ENCODE measurements at places on chromosomes 6 and 20.

- no peak for DNase-seq
Measured at GRCh38 chr20:41478026-41478425, 111.4 kb upstream of the EMILIN3 start.

DNA sequence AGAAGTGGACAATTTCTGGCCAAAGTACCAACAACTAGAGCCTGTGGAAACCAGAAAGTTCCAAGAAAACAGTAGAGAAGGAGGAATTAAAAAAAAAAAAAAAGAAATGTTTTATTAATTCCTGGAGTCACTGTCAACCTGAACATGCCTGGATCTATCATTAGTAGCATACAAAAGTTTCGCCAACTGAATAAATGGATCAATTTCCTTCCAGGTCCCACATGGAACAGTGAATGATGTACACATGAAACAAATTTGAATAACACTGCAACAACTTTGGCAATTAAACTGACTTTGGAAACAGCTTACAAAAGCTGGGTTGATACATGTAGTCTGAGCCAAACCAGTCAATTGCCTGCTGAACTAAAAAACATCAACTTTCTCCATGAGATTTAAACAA, 90.0 kb upstream of the HMGCLL1 start:
- no peak for DNase-seq

DNA sequence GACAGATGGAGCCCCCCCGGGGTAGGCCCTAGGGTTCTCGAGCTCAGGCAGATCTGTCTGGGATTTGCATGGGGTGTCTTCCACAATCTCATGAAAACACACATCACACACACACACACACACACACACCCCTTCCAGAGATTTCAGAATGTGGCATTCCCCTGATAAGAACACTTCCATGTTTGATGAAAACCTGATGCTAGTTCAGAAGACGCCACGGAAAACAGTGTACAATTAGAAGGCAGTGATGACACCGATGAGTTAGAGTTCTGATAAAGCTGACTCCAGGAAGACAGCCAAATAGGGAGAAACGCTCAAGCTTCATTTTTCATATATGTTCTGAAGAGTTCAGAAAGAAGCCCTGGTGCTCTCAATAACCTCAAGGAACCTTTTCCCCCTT, 438.7 kb upstream of the JARID2 start:
- DNase-seq = no peak

GRCh38 chr20:38617011-38617829, 15.6 kb downstream of the ARHGAP40 start:
- no peak for DNase-seq

- no peak for DNase-seq
Measured at GRCh38 chr6:53202052-53202451, 53.4 kb upstream of the GCM1 start.

DNA sequence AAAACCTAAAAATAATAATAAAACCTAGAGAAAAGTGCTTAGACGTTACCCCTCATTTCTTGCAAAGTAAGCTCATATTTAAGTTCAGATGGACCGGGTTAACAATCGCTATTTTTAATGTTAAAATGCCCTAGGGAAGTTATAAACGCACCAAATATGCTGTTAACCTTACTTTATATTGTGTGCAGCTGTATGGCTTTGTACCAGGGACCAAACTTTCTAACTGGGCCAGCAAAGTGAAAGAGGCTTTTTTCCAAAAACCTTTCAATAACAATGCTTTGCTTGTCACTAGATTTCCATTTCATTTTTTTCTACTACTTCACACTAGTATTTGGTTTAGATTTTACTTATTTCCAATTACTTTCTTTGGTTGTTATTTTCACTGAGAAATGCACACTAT, 248.5 kb downstream of the FOXC1 start:
- DNase-seq = no peak

DNA sequence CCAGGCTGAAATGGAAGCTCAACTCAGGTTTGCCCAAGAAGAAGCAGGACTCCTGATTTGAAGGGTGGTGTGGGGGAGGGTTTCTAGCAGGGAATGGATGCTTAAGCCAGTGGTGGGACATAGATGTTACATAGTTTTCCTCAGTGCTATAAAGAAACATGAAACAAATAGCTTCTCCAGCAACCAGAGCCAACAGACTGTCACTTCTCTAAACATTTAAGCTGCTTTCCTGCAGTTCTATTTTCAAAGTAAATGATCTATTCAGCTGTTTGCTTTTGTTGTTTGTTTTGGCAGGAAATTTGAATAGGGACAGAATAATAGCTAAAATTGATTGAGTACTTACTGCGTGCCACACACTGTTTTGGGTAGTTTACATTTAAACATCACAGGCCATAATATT, 169.0 kb downstream of the UST start:
- peak; percentile 30 for DNase-seq

DNA sequence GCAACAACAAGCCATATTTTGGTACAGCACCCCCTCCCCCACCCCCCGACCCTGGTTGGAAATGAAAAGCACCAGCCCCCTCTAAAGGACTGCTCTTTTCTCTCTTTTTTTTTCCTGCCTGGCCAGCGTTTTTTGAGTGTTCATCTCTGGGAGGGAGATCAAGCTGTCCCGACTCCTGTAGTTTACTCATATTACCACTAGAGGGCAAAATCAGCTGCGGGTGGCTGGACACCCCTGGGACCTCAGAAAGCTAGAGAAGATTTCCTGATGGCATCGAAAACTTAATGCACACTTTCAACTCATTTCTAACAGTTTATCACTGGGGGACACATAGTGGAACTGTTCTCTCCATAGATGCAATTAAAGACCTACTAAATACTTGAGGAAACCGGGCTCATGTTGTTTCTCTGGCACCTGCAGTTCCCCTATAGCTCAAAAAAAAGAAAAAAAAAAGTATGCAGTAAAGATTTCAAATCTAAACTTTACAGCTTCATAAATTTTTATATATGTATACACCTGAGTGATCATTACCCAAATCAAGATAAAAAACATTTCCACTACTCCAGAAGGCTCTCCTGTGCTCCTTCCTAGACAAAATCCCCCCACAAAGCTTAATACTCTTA, 24.4 kb downstream of the CNBD2 start:
- peak; percentile 50 for DNase-seq

DNA sequence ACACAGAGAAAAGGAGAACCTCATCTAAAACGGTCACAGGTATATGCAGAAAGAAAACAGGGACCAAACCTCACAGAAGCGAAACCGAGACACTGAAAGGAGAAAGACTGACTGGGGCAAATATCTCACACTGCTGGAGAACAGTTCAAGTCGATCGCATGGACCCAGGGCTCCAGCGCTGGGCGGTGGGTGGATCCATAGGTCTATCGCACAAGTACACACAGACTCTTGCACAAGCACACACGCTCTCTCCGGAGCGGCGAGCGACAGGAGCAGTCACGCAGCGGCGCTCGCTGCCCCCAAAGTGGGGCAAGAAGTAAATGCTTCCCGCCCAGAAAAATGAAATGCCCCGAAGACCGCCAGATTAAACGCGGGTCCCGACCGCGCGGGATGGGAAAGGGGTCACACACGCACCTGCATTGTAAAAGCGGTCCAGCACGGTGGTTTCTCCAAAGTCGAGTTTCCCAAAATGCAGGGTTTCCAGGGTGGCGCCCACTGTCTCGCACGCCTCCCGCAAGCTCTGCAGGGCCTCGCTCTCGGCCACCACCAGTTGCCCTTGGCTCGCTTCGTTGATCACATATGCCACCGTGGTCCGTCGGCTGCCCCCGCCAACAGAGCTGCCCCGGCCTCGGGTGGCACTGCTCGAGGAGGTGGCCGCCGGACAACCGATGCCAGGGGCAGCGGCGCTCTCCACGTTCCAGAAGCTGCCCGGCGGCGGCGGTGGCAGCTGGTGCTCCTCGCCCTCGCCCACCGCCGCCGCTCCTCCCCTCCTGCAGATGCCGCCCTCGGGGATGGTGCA, 782 bp downstream of the MAP3K5 start:
- no peak for DNase-seq

- no peak for DNase-seq
Measured at GRCh38 chr6:82353848-82354247, 9.8 kb upstream of the TPBG start.

DNA sequence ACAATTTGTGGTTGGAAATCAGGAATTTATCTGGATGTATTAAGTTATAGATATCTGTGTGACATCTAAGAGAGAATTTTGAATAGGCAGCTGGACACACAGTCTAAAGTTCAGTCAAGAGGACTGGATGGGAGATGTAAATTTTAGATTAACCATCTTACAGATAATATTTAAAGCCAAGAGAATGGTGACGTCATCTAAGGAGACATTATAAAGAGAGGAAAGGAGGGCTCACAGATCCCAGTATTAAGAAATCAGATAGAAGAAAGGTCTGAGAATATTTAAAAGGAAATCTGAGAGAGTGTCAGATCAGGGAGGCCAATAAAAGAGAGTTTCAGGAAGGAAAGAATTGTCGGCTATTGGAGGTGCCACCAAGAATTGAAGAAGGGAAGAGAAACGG, 9.4 kb downstream of the COL19A1 start:
- no peak for DNase-seq

- no peak for DNase-seq
Measured at GRCh38 chr6:119303164-119303887, 46.2 kb downstream of the MAN1A1 start.

- peak; percentile 27 for DNase-seq
Measured at GRCh38 chr6:130019326-130020072, 1.1 kb downstream of the L3MBTL3 start.

DNA sequence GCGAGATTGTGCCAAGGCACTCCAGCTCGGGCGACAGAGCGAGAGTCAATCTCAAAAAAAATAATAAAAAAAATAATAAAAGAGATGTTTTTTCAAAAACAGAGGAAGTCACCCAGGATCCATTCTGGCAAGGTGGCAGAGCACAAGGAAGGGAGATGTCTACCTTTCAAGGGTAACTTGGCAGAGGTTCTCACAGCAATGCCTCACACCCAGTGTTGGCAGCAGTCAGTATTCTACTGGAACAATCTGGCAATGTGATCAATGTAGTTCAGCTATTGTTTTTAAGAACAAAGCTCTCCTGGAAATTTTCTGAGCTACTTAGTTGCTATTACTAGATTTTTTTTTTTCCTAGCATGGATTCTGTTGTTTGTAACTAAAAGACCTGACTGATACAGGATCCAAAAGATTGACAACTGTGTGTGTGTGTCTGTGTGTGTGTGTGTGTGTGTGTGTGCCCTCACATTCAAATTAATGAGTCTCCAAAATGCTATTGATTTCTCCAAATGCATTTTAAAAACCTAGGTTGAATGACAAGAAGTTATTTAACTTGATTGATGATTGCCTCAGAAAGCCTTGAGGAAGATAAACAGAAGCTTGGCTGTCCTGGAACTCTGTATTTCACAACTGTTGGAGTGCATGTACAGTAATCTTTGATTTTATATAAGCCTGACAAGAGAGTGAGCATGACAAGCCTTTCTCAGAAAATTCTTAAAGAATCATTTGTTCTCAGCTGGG, 114.1 kb upstream of the RREB1 start:
- no peak for DNase-seq

- no peak for DNase-seq
Measured at GRCh38 chr6:21067521-21067920, 526.0 kb upstream of the SOX4 start.

- peak; percentile 39 for DNase-seq
Measured at GRCh38 chr20:7859356-7859802, 80.9 kb downstream of the HAO1 start.

DNA sequence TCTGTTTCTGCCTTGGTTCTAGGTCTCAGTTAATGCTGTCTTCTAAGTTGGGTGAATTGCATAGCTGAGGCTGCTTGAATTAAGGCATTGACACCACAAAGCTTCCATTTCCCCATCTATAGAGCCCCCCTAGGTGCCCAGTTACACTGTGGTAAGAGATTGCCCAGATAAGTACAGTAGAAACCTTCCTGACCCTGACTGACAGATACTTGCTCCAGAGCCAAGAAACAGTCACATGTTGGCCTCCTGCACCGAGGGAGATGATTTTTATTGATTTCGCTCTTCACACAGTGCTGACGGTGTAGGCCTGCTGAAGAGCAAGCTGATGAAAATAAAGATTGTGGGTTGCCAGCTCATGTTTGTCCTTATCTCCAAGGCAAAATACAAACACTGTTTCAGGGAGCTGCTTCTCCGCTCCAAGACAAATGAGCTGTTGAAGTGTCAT, 67.9 kb downstream of the TRMT11 start:
- DNase-seq = no peak

DNA sequence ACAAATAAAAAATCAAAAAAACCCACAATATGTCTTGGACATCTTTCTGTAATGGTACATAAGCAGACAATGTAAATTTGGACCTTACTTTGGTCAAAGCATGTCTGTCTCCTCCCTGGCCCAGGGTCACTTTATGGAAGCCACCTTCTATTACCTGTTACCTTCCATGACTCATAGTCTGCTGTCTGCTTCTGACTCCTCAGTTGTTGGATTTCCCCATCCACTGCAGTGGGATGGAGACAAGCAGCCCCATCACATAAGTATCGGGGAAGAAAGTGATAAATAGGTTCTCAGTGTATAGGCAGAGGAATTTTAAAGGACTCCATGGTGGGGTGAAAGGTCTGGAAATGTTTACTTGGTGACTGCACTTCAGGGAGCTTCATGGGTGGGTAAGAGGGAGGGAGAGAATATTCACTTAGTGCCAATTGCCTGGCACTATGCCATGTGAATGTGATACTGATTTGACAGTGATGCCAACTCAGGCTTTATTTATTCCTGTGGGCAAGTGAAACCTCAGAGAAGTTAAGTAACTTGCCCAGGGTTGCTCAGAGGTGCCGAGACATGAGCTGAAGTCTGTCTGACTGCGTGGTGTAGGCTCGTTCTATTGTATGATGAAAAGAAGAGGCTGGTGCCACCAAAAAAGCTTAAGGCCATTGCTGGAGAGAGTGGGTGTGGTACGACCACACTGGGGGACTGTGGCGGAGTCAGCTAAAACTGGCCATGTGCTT, 175.6 kb upstream of the RNF24 start:
- DNase-seq = no peak

Data from left renal pelvis (tissue), 4 donors.